ENCODE measurements at places on chromosomes 7 and 10.

- no peak for DNase-seq
Observed at GRCh38 chr7:33936503-33936902, 31.2 kb downstream of the BMPER start.

DNA sequence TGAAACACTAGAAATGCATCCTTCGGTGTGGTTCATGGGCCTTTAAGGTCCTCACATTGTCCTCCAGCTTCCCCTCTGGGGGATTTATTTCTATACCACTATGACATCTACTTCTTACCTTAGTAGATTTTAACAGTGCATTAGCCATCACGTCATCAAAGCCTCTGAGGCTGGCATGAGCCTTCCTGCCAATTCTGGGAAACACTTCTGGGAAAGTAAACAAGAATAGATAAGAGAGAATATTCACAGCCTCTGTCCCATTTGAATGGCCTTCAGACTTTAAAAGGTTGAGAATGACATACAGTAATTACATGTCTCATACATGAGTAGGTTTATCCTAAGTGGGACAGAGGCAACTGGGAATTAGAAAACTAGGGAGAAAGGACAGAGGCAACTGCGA is 89.7 kb downstream of the AMPH start:
- DNase-seq: no peak

GRCh38 chr7:460374-461116 is 59.1 kb downstream of the PDGFA start:
- DNase-seq: no peak

GRCh38 chr7:39898867-39899266 is 51.2 kb upstream of the CDK13 start:
- DNase-seq: no peak

GRCh38 chr7:100370746-100371145 is 2.5 kb upstream of the PILRA start:
- no peak for DNase-seq

- no peak for DNase-seq
Observed at GRCh38 chr10:107741971-107742370, 577.5 kb upstream of the SORCS1 start.

DNA sequence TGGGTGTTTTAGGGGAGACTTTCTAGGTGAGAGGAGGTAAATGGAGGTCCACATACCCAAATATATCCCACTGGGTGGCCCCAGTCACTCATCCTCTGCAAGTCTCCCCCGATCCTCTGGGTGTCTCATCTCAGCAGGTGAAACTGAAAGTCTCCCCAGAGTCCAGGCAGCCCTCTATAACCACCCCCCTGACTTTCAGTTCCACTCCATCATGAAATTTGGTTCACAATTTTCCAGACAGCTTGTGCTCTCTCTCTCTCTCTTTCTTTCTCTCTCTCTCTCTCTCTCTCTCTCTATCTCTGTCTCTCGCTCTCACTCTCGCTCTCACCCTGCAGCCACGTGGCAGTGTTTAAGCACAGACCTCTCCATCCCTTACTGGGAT is 56.7 kb upstream of the ELN start:
- no peak for DNase-seq

GRCh38 chr7:6161463-6162330 is 110.7 kb downstream of the CYTH3 start:
- DNase-seq: no peak

GRCh38 chr7:30879139-30880124 is 32.2 kb upstream of the AQP1 start:
- no peak for DNase-seq

DNA sequence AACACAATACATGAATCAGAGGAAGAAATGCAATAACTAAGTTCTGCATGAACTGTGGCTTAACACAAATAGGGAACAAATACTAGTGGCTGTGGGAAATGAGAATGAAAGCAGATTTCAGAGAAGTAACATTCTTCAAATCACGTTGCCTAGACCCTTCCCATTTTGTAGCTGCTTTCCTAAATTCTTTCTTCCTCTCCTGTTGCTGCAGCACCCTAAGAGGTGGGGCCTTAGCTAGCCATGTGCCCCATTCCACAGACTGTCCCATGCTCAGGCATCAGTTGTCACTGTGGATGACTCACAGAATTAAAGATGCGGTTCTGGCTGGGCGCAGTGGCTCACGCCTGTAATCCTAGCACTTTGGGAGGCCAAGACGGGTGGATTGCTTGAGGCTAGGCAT is 704.7 kb upstream of the C7orf33 start:
- no peak for DNase-seq

GRCh38 chr7:25959168-25959734 is 192.7 kb upstream of the NFE2L3 start:
- DNase-seq: no peak

DNA sequence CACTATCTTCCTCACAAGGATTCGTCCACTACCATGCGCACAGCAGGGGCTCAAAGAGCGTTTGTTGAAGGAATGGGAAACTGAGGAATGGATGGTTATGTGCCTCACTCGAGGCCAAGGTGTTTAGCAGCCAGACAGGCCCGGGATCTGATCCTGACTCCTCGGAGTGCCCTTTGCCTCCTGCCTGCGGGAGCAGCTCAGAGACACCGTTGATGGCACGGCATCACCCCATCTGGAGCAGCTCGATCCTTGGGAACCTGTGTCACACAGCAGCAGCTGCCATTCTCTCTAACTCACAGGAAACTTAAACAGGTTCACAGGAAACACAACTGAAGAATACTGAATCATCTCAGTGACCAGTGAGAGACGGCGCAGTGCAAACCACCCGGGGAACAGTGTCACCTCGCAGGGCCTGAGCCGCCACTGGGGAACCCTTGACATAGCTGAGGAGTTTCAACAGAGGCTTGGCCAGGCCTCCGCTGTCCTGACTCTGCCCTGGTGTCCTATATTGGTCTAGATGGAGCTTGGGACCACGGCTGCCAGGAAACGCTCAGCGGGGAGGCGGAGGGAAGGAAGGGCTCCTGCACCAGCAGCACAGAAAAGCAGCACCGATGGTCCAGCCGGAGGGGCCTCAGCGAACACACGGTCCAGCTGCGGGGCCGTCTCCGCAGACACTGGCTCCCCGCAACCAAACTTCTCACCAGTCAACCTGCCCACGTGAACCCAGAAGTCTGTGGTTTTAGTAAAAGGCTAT is 169.4 kb downstream of the ADARB2 start:
- no peak for DNase-seq

- DNase-seq: peak; percentile 90
Observed at GRCh38 chr7:102890292-102890970, 22.4 kb upstream of the LRRC17 start.

DNA sequence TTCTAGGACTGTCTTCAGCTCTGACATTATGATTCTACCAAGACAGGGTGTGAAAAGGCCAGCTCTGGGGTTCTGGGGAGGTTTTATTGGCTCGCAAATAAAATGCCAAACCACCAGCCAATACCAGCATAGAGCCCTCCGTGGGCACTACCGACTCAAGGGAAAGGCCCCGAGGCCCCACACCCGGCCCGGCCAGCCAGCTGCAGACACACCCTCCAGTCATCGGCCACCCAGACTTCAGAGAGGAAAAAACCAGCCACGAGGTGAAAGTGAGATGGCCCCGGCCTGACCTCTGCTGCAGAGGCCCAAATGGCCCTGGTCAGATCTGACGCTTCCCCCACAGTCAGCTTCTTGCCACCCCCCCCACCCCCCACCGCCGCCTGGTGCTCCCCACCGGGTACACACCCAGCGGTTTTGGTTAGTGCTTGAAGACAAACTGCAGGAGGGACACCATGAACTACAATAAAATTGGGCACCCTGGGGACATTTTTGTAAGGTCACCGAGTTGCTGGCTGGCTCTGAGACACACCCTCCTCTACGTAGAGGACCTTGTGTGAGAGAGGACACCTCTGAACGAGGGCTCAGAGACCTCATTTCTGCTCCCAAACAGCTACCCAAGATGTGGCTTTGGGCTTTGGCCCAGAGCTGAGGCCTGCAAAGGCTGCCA is 79.9 kb downstream of the PRKAG2 start:
- no peak for DNase-seq

DNA sequence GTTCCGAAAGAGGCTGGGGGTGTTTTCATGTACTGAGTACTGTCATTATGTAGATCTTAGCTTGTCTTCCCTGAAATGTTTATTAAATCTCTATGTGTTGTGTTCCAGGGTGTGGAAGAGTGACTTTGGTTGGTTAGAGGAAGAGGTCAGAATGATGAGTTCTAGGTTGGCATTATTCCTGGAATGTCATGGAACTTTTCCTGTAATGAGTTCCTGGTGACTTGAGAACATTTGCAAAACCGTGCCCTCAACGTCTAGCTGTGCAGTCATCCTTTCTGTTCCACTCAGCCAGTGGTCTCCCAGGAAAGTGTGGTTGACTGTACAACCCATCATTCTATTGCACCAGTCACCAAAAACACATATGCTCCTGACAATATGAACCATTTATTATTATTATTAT is 129.6 kb downstream of the BICC1 start:
- peak; percentile 59 for DNase-seq

DNA sequence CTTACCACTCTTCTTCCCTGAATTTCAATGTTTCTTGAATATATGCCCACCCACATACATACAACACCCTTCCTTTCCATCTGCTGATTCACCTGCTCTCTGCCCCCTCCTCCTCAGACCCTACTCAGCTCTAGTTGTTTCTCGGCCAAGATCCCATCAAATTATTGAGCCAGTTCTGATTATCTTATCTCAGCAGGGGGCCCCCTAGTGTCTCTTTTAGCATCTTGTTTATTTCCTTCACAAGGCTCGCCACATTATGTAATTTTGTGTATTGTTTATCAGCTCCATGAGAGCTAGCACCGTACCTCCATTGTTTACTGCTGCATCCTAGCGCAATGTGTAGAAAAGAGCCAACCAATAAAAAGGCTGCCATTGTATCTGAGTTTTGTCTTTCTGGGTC is 71.9 kb downstream of the FAM13C start:
- no peak for DNase-seq

- DNase-seq: no peak
Observed at GRCh38 chr7:114937446-114937845, 15.6 kb downstream of the MDFIC start.

DNA sequence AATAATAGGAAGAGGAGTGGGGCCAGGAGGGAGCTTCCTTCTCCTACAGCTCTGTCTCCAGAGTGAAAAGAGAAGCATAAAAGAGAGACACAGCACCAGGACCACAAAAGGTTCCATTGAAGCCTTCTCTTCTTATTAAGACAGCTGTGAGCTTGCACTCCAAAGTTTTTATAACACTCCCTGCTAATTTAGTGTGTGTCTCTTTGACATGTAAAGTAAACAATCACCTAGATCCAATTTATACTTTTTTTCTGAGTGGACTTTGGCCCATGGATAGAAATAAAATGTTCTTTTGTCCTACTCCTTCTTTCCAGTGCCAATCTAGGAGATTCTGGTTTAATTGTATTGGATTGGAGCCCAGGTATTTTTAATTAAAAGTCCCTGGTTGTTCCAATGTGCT is at the start of gene CYP2C8:
Gene CYP2C8 (minus strand): TSS at position 212 of the 400 bp plus-strand sequence. CDS start 95 bp downstream, at position 117.
- no peak for DNase-seq

- DNase-seq: peak; percentile 15
Observed at GRCh38 chr10:116270771-116271592, 2.0 kb downstream of the GFRA1 start.
